CD14-positive monocyte (primary cell): ENCODE measurements at places on chromosomes 11 and 22.

- no peaks in the 10 kb centered on the region for H3K27me3 ChIP-seq
- H3K36me3 ChIP-seq = no peaks in the 10 kb centered on the region
- H3K4me3 ChIP-seq = no peak overlapping the region
- H3K27ac ChIP-seq = no peak overlapping the region
These were observed 516.6 kb downstream of the FAM181B start for GRCh38 chr11:82216927-82217570.

DNA sequence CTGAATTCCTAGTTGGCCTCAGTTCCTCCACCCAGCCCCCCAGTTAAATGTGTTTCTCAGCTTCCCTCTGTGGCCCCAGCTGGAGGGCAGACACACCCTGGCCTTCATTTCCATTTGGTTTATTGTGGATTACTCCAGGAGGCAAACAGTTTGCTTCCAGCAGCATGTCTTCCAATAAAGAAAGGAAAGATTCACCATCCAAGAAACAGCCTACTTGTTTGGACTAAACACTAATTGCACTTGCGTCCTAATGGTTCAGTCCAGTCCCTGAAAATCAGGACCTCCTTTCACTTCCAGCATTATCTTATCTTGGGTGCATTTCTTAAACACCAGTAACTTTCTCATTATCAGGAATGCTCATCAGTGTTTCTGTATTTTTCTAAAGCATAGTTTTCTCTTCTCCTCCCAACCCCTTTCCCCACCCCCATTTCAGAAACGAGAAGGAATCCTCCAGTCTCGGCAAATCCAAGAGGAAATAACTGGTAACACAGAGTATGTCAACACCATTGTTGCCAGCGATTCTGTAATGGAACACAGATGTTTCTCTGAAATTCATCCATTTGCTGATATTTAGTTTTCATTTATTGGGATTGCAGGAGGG is 130.9 kb downstream of the PARVA start:
- H3K4me1 ChIP-seq = no peaks in the 10 kb centered on the region
- DNase-seq = no peak
- H3K27ac ChIP-seq = no peak overlapping the region
- H3K36me3 ChIP-seq = no peaks in the 10 kb centered on the region
- H3K27me3 ChIP-seq = no peaks in the 10 kb centered on the region

GRCh38 chr11:3840004-3840869 is 522 bp downstream of the RHOG start:
- H3K4me1 ChIP-seq = peaks cover 44% of the 10 kb centered on the region
- H3K4me3 ChIP-seq = peak overlapping the region; percentile 96
- peak overlapping the region; percentile 97 for H3K27ac ChIP-seq
- no peak for DNase-seq
- no peaks in the 10 kb centered on the region for H3K27me3 ChIP-seq
- no peaks in the 10 kb centered on the region for H3K36me3 ChIP-seq

GRCh38 chr11:34313099-34313517 is 44.7 kb downstream of the ABTB2 start:
- no peak overlapping the region for H3K4me3 ChIP-seq
- peaks cover 24% of the 10 kb centered on the region for H3K4me1 ChIP-seq

- peaks cover 14% of the 10 kb centered on the region for H3K4me1 ChIP-seq
- peak overlapping the region; percentile 91 for H3K27ac ChIP-seq
- DNase-seq = no peak
- H3K4me3 ChIP-seq = no peak overlapping the region
- H3K27me3 ChIP-seq = no peaks in the 10 kb centered on the region
These were observed 2.3 kb downstream of the RBX1 start for GRCh38 chr22:40953471-40953870.

- H3K27me3 ChIP-seq = no peaks in the 10 kb centered on the region
- no peak for DNase-seq
- H3K27ac ChIP-seq = no peak overlapping the region
- no peak overlapping the region for H3K4me3 ChIP-seq
These were observed 52.5 kb downstream of the TRIM44 start for GRCh38 chr11:35714882-35715627.

DNA sequence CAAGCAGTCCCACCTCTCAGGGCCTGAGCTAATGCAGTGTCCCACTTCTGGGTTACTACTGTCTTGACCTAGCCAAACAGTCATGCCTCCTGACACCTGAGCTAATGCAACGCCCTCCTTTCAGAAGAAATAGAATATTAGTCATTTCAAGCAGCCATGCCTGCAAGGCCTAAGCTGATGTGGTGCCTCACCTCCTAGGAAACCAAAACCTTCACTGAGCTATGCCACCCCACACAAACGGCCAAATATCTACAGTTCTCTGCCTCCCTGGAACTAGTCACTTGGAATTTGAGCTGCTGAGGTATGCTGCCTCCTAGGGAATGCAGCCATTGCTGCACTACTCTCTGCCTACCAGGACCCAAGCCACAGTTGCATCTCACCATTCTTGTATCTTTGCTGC is 8.3 kb upstream of the MS4A6E start:
- H3K27ac ChIP-seq = no peak overlapping the region
- no peaks in the 10 kb centered on the region for H3K4me1 ChIP-seq
- no peaks in the 10 kb centered on the region for H3K36me3 ChIP-seq
- no peak for DNase-seq

GRCh38 chr11:131977854-131978253 is 607.4 kb downstream of the NTM start:
- H3K27ac ChIP-seq = no peak overlapping the region
- no peak overlapping the region for H3K4me3 ChIP-seq
- no peaks in the 10 kb centered on the region for H3K4me1 ChIP-seq
- no peaks in the 10 kb centered on the region for H3K27me3 ChIP-seq
- no peak for DNase-seq
- H3K36me3 ChIP-seq = no peaks in the 10 kb centered on the region
